ENCODE measurements at places on chromosomes 7 and 10. TPM values are rescaled to one million over a fixed set of nuclear protein-coding genes. Genes with fewer than 3 reads are reported as not detected.

NEBL gene
- total RNA-seq, result 52.8 TPM

PHYH gene
- 22.2 TPM for total RNA-seq

SUMF2 gene
- total RNA-seq, result 76.1 TPM

ZNF503 gene
- total RNA-seq, result 8.3 TPM

XPNPEP1 gene
- 94.8 TPM for total RNA-seq

CCL24 gene
- not detected for total RNA-seq

NPS gene
- not detected for total RNA-seq

LIPM gene
- total RNA-seq, result not detected

MAGI2 gene
- 4.2 TPM for total RNA-seq

ANKRD2 gene
- not detected for total RNA-seq

AKR1D1 gene
- 0.28 TPM for total RNA-seq

KNDC1 gene
- total RNA-seq, result 1.8 TPM

SLC18A2 gene
- total RNA-seq, result 1.6 TPM

ACHE gene
- 0.90 TPM for total RNA-seq

- DNase-seq, result no peak
Measured at GRCh38 chr7:4675771-4676367, 6.2 kb upstream of the FOXK1 start.

DNA sequence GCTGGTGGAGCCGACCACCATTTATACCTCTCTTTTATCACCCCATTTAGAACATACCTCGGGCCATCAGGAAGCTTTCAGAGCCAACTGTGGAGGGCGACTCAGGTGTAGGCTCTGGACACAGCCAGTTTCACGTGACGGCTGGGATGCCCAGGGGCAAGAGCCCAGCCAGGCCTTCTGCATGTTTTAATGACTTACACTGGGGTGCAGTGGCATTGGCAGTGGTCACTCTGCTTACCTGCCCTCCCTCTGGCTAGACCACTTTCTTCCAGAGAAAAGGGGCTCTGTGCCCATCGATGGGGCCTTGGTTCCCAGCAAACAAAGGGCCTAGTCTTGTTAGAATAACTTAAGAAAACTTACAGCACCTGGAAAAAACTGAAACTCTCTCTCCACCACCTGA, 50.0 kb downstream of the PNLIPRP2 start:
- DNase-seq, result no peak

GRCh38 chr7:151177310-151177709, 9.7 kb downstream of the ASB10 start:
- DNase-seq, result no peak

GRCh38 chr7:75639071-75639885, 99.5 kb downstream of the HIP1 start:
- DNase-seq, result peak; percentile 93

DNA sequence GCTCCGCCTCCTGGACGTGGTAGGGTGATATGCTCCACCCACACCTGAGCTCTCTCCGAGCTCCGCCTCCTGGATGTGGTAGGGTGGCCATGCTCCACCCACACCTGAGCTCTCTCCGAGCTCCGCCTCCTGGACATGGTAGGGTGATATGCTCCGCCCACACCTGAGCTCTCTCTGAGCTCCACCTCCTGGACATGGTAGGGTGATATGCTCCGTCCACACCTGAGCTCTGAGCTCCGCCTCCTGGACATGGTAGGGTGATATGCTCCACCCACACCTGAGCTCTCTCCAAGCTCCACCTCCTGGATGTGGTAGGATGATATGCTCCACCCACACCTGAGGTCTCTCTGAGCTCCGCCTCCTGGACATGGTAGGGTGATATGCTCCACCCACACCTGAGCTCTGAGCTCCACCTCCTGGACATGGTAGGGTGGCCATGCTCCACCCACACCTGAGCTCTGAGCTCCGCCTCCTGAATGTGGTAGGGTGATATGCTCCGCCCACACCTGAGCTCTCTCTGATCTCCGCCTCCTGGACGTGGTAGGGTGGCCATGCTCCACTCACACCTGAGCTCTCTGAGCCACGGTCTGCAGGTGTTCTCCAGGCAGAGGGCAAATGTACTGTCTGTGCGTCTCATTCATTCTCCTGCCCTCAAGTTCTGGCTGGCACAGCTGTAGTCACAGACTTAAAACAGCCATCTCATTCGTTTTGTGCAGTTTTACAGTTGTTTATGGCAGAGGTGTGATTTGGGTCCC, 252.4 kb downstream of the DIP2C start:
- no peak for DNase-seq

- no peak for DNase-seq
Measured at GRCh38 chr7:8507566-8507965, 74.2 kb downstream of the NXPH1 start.

GRCh38 chr10:71637305-71637704, 82.3 kb downstream of the C10orf105 start:
- no peak for DNase-seq

DNA sequence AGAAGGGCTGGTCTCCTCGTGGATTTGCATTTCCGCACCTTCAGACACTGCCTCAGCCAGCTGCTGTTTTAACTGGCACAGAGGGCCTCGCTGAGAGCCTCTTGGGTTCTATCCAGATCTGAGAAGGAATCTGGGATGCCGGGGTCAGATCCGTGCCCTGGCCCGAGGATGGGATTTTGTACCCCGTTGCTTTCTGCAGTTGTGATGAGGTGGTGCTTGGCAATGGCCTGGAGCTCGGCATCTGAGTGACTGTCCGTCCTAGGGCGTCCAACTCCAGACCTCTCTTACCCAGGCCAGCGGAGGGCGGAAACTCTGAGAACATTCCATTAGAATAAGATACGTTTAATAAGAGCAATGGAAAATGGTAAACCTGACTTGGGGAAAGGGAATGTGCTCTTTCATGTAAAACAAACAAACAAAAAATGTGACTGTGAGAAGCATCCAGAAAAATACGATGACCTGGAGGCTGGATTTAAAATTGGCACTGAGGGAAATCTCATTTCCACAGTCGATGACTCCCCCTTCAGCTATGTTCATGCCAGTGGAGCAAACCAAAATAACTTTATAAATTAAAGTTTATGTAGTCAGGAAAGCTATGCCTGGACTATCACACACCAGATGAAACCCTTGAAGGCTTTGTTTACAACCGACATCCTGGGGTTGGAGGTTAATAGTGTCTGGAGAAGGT, 39.6 kb downstream of the GRK5 start:
- no peak for DNase-seq

GRCh38 chr7:22610951-22611757, 111.2 kb upstream of the STEAP1B start:
- DNase-seq, result no peak

DNA sequence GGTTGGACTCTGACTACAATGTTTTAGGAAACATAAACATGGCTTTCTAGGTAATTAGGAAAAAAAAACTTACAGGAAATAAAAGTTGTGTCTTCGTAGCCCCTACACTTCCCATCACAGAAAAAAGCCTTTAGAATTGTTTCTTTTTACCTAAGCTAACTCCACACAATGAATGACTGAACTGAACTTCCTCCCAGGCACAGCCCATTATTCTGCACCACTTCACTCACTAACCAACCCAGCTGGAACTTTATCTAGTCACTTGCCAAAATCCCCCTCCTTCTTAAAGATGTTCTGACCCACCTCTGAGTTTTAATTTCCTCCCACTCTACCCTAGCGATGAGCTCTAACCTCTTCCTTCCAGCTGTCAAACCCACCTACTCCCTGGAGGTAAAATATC, 91.7 kb upstream of the MEOX2 start:
- peak; percentile 68 for DNase-seq

GRCh38 chr7:131773413-131773812, 217.0 kb upstream of the PODXL start:
- no peak for DNase-seq

DNA sequence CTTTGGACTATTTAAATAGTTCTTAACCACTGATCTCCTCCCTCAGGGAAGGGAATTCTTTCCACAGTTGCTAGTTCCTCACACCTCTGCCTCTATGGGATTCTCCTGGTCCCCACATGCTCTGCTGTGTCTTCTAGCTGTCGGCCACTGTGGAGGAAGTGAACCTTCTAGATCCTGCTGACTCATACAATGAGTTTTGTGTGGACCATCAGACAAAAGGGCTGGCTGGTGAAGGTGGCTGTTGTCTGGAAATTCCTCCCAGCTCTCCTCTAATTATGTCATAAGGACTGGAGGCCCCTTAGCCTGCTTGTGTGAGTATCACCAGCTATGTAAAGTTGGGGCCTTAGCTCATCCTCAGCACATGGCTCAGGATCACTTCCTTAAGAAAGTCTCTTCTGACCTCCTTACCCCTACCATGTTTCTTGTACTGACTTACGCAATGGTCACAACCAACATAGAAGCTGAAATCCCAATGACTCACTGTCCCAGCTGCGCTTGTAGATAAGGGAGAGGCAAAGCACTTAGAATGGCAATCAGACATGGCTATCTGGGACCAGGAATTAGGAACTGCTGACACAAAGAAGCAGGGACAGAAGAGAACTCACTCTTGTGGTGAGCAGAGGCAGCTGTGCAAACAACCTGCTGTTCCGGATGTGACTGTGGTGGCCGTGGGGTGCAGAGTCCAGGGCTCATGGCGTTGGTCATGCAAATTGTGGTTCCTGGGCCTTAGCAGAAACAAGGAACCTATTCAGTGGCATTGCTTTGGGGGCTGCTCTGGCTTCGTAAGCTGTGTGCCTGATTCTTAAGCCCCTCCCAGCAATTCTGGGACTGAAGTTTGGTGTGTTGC, 2.5 kb upstream of the MACC1 start:
- DNase-seq, result no peak

- DNase-seq, result peak; percentile 28
Measured at GRCh38 chr7:123797673-123798531, 47.1 kb upstream of the HYAL4 start.

- DNase-seq, result no peak
Measured at GRCh38 chr10:117471344-117471874, 71.1 kb upstream of the EMX2 start.

GRCh38 chr7:31788445-31788844, 101.4 kb downstream of the PPP1R17 start:
- DNase-seq, result no peak

- no peak for DNase-seq
Measured at GRCh38 chr10:219731-220472, 84.6 kb downstream of the ZMYND11 start.

- DNase-seq, result peak; percentile 57
Measured at GRCh38 chr10:73591935-73592699, 975 bp upstream of the USP54 start.

GRCh38 chr10:123835575-123835974, 56.0 kb downstream of the CPXM2 start:
- no peak for DNase-seq

DNA sequence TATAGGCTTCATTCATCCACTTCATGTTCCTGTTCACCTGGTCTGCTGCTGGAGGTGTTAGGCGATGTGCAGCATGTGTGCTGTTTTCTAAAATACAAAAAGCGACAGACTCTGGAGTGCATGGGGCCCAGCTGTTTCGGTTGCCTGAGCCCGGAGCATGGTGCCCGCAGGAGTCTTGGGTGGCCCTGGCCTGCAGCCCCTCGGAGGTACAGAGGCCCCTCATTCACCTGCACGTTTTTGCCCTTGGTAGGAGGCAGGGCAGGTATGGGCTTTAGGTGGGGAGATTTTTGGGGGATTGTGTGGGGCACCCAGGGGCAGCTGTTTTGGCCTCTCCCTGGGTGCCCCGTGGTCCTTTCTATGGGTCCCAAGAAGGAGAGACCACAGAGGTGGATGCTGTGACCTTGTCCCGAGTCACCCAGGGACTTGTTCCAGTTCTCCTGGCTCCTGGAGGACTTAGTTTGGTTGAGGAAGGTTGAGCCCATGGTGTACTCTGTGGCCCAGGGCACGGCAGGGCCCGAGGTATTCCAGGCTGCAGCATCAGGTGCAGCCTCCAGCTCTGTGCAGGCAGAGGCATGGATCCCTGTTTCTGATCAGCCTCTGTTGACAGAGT, 130.7 kb downstream of the TRRAP start:
- no peak for DNase-seq

DNA sequence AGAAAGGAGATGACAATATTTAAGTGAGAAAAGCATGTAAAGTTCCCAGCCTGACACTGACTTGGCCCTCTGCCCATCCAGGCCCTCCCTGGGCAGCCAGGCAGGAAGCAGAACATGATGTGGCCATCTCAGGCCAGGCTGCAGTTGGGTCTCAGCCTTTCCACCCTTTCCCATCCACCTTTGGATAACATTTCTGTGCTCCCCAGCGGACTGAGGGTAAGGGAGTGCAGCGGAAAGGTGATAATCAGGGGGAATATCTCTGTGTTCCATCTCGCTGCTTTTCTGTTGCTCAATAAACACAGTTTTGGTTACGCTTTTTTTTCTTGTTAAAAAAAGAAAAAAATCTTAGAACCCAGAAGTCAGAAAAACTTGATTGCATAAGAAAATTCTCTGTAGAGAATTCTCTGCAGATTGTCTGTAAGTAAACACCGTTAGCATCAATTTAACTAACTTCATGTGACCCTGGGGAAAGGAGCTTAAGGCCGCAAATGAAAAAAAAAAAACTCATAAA, 37.2 kb upstream of the TARP start:
- no peak for DNase-seq

GRCh38 chr10:106355450-106355849, 809.1 kb downstream of the SORCS1 start:
- peak; percentile 29 for DNase-seq

GRCh38 chr10:48255722-48256121, 18.8 kb downstream of the FRMPD2 start:
- no peak for DNase-seq

- no peak for DNase-seq
Measured at GRCh38 chr7:50594136-50594535, 28.9 kb upstream of the DDC start.

DNA sequence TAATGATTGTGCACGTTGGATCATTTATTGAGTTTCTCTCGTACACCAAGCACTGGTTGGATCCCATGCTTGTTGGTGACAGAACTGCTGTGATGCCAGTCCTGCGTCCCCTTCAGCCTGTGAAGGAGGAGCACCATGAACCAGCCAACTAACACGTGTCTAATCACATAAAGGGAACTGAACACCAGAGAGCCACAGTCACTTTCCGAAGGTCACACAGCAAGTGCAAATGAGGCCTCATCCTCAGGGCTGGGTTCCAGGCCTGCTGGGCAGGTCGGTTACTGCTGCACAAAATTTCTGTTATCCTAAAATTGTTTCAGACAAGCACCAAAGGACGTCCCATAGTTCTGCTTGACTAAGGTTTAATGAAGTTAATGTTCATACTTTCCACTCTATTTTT, 332.0 kb upstream of the ZNF32 start:
- DNase-seq, result no peak

- DNase-seq, result no peak
Measured at GRCh38 chr10:110524859-110525232, 27.1 kb downstream of the DUSP5 start.

GRCh38 chr7:88200789-88201188, 19.0 kb downstream of the SRI start:
- peak; percentile 69 for DNase-seq

DNA sequence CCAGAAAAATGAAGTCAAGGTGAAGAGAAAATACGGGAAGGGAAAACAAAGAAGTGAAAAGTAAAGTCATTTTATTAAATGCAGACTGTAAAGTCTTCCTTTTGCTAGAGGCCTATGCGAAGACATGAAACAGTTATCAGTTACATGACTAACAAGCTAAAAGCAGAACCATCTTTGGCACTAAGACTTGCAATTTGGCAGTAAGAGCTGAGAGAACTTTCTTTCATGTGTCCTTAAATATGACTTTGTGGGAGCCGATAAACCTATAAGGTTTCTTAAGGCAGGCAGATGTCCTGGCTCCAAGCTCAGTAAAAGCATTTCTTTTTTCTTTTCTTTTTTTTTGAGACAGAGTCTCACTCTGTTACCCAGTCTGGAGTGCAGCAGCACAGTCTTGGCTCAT, 10.4 kb downstream of the ANLN start:
- no peak for DNase-seq

All from neural progenitor cell (in vitro differentiated cells).